Activated CD4-positive, alpha-beta T cell treated with anti-CD3 and anti-CD28 coated beads, Interleukin-2, amount 50 U/mL, for 4 hours (primary cell): ENCODE measurements at places on chromosomes 13 and 19.

- no peak for DNase-seq
Observed at GRCh38 chr19:38417146-38417543, 8.9 kb downstream of the RASGRP4 start.

- DNase-seq = no peak
Observed at GRCh38 chr19:29683009-29683408, 17.7 kb downstream of the PLEKHF1 start.

GRCh38 chr13:27466513-27466912, 16.1 kb upstream of the MTIF3 start:
- DNase-seq = no peak

DNA sequence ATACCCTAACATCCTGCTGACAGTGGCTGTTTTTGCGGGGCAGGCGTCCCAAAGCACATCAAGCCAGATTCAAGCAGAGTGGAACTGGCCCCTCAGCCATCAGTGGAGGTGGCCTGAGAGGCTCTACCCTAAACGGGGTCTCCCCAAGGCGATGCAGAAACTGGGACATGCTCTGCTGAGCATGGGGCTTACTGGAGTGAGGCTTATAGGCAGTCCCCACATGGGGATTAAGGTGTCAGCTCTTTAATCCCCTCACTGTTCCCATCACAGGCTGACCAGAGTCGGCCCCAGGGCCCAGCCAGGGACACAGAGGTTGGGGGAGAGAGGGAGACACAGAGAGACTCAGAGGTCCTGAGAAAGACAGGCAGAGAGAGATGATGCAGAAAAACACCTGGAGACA, 17.0 kb downstream of the CYP2F1 start:
- DNase-seq = no peak

DNA sequence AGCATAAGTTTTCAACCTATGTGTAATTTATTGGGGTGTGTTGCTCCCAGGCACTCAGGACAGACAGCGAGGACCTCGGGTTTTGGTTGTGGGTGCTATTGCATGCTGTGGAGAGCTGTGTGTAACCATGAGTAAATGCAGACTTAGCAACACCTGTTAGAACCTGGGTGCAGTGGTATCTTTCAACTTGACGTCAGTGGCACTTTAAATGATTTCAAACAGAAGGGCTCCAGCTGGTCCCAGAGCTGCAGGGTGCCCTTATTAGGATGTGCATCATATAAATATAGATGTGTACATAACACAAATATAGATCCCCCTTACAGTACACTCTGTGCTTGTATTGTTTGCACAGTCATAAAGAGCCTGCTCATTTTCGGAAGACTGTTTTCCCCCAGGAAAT, 228.3 kb upstream of the IRS2 start:
- DNase-seq = no peak

- DNase-seq = no peak
Observed at GRCh38 chr13:48585456-48585840, 52.6 kb upstream of the RCBTB2 start.

GRCh38 chr13:84139561-84140158, 257.4 kb upstream of the SLITRK1 start:
- no peak for DNase-seq

DNA sequence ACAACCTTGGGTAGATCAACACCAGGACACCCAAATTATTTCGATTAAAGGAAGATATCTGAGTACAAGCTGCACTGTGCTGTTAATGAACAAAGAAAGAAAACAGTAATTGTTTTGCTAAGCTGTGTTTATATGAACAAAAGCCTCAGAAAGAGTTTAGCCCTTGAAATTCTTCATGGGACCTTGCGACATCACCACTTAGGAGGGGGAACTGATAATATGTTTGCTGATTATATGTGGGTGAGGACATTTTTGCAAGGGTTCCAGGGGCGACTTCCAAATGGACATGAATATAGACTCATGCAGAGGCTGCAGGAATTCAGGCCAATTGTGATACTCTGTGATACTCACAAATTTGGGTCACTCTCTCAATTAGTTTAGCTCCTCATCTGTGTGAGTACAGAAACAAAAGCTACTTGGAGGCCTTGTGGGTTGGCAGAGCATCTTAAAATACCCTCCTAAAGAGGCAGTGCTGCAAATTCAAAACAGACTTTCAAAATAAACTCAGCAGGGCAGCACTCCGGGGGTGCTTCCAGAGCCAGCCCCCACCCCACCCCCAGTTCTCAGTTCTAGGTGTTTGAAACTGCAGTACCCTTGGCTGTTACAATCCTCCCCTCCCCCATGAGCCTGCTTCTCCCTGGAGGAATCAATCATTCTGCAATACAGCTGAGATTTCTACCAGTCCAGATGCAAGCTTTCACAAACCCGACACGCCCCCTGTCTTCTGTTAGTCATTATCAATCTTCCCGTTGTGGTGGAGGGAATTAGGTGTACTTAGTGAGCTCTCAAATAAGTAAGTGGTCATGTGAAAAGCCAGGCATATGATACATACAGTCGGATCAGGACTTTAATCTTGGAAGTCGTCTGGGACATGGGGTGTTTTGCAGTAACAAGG, 97.0 kb upstream of the MBNL2 start:
- DNase-seq = no peak

DNA sequence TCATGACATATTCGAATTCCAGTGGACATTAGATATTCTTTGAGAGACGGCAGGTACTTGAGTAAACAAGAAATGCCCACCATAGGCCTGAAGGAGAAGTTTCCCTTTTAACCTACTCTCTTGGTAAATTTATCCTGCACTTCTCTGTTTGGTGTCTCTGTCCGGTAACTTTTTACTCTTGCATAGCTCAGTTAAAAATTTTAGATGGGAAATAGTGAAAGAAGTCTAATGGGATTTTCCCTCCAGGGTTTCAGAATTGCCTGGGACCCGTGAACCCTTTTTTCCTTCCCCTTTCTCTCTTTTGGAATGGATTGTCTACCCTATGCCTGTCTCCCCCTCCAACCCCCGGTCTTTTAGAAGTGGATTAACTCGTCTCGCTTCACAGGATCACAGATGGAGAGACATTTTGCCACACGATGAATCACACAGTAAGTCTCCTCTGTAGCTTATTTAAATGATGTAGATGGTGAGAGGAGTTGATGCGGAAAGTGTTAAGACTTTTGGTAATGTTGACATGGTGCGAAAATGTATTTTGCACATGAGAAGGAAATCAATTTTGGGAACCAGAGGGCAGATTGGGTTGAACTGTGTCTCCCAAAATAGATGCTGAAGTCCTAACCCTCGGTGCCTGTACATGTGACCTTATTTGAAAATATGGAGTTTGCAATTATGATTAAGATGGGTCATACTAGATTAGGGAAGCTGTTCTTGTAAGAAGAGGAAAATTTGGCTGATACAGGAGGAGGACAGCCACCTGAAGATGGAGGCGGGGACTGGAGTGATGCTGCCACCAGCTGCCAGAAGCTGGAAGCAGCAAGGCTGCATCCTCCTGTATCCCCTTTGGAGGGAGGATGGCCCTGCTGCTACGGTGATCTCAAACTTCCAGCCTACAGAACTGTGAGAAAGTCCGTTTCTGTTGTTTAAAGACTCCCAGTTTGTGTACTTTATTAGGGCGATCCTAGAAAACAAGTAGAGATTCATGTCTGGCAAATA, 711 bp upstream of the MIPEP start:
- no peak for DNase-seq

DNA sequence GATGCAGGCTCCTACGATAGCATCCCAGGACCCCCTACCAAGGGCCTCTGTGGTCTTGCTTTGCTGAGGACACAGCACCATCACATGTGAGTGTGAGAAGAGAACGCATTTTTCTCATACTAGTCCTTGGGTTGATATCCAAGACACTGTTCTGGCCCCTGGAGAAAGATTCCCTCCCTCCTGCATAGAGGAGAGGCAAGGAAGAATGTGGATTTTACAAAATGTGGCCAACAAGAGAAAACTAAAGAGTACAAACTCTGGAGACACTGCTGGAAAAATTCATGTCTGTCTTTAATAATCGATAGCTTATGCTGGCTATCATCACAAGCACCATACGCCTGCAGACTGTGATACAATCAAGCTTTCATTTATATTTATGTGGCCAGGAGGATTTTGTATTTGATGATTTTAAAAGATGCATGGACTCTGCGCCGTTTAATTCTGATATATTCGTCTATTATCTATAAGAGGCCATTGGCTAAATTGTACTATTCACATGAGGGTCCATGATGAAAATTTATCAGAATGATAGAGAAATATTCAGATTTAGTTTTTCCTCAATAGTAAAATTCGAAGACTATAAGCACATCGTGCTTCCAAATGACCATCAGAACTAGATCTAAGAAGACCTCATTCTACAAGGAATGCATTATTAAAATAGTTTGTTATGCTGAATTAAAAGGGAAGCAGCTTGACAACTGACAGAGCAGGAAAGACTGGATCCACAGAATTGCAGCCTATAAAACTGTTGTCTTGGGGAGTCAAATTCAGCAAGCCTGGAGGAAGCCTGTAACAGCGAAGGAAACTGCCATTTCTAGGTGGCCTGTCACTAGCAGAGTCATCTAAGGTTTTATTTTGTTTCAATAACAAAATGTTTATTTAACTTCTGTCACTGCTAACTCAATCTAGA, 578.7 kb downstream of the DIAPH3 start:
- no peak for DNase-seq

DNA sequence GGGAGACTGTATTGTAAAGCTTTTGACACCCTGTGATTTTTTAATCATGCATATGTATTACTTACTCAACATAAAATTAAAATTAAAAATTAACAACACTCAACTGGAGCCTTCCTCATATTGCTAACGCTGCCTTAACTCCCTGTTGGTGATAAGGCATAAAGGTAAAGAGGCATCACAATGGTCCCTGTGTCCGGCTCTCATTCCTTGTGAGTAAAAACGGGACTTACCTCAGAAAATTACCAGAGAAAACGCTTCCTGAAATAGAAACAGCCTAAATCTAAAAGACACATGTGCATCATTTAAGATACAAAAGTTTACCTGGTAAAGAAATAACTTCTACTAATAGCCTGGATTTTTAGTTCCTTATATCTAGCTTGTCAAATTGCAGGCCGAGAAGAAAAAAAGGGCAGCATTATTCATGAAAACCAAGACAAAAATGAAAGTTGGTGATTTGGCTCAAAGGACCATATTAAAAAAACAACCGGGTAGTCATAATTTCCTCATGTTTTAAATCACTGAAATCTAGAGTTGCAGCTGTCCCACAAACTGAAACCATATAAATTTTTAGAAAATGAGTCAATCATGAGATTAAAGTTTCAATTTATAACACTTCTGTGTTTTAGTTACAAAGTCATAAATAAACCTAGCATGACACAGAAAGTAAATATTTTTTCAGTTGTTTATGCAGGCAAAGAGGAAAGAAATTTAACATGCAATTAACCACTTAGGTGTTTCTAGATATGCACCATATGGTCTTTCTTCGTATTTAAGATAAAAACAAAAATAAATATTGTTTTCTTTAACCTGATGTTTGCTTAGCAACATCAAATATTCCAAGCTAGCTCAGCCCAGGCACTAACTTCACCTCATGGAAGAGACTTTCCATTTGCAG, 94.7 kb downstream of the MIPEP start:
- DNase-seq = no peak

DNA sequence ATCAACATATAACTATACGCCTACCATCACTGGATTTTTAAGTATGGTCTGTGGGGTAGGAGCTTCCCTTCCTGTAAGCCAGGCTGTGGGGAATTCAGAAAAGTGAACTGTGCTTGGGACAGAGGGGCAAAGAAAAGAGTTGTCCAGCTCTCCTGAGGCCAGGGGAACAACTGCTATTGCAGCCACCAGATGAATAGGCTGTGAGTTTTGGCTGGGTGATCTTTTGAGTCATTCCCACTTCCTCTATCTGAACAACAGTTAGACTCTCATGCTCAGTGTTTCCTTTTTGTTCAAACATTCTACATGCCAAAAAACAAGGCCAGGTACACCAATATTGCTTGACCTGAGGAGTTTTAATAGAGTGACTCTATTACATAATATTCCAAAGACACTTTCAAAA, 426.2 kb upstream of the DACH1 start:
- no peak for DNase-seq

DNA sequence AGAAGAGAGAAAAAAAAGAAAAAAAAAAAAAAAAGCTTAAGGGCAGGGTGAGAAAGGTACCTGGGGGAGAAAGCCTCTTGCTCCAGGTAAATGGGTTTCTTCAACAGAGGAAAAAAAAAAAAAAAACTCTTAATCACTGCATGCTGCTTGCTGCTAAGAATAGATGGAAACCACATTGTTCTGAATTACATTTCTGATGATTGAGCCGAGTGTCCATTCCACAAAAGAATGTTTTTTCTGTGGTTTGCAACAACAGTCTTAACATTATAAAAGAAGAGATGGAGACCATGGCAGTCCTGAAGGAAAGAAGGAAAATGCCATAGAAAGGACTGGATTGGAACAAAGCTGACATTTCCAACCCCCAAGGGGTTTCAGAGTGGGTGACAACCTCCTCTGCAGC, 1312.7 kb downstream of the SLITRK1 start:
- DNase-seq = no peak

DNA sequence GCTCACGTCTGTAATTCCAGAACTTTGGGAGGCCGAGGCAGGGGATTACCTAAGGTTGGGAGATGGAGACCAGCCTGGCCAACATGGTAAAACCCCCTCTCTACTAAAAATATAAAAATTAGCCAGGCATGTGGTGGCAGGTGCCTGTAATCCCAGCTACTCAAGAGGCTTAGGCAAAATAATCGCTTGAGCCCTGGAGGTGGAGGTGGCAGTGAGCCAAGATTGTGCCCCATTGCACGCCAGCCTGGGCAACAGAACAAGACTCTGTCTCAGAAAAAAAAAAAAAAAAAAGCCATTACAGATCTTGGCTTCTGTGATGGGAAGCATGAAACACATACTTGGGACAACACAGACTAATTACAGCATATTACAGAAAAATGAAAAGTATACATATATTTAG, 1404.5 kb upstream of the SPRY2 start:
- DNase-seq = no peak

DNA sequence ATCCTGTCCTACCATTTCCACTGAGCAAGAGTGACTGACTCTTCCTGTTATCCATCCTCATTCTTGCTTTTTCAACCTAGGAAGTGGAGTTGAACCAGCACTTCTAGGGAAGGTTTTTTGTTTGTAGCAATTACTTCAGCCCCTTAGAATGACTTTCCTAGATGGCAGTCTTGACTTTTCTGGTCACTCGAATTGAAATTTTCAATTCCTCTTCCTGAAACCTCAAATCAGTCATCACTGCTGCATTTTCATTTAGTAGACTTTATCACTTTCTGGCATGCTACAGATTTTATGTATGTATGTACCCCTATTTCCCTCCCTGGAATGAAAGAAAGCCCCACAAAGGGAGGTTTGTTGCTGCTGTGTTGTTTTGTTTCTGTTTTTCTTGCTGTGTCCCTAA, 915.9 kb downstream of the PCDH17 start:
- DNase-seq = no peak

- no peak for DNase-seq
Observed at GRCh38 chr13:39144391-39144790, 106.1 kb downstream of the NHLRC3 start.

DNA sequence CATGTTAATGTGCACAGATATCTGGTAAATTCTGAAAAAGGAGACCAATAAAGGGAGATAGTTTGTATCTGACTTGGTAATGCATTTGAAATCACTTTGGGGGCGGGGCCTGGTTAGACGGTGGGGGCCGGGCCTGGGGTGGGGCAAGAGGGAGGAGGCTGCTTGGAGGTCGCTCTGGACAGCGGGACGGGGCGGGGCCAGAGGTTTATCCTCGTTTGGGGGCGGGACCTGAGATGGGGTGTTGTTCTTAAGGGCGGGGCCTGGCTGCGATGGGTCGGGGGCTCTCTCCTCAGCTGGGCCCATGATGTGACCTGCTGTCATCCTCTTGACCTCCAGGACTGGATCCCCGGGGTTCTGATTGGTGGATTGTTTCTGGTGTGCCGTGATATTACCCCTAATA, 4.9 kb upstream of the ZNF808 start:
- DNase-seq = no peak

- no peak for DNase-seq
Observed at GRCh38 chr13:65456150-65456912, 1773.8 kb downstream of the PCDH9 start.
